ENCODE measurements at places on chromosomes 5 and 9.

DNA sequence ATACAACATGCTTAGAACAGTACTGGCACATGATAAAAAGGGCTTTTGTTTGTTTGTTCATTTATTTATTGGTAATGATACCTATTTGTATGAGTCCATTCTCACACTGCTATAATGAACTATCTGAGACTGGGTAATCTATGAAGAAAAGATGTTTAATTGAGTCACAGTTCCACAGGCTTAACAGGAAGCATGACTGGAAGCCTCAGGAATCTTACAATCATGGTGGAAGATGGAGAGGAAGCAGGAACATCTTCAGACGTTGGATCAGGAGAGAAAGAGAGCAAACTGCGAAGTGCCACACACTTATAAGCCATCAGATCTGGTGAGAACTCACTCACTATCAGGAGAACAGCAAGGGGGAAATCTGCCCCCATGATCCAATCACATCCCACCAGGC is 847.7 kb downstream of the CDH18 start:
- no peak for DNase-seq

DNA sequence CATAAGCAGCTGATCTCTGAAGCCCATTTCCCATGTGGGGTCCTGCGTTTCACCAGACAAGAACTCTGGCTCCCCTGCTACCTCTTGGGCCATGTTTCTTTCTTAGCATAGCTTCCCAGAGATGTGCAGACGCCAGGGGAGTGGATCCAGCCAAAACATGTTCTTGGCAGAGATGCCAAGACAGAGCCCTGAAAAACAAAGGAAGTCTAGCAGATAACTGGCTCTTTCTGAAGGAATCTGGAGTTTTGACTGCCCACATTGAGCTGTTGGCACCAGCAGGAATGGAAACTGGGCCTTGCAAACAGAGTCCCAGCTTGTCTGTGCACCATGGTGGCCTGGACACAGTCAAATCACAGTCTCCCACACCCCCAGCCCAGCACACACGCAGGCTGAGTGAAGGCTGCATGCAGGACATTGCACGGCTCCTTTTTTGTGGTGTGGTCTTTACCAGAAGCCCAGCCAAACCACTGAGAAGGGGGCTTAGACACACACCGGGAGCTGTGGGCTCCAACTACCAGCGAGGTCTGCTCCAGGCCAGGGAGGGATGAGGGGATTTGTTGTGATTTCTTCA is 114.7 kb downstream of the SNX18 start:
- DNase-seq, result no peak

GRCh38 chr9:129608561-129609481 is 12.1 kb downstream of the C9orf50 start:
- DNase-seq, result no peak

DNA sequence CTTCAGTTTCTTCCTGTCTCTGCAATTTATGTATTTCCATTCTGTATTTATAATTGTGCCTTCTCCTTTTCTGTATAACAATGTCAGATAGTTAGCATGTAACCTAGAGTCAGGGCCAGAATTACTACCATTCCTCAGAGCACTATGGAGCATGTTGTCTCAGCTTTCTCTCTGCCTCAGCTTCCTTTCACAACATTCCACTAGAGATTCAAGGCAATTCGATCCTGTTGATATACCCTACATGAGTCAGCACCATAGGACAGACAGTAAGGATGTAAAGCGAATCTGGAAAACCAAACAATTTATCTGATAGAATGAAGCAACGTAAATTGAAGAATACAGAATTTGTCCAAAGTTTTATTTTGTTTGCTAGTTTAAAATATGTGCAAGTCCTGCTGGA is 728.3 kb upstream of the SEMA6A start:
- DNase-seq, result peak; percentile 35

GRCh38 chr9:70954126-70954525 is 167.3 kb downstream of the TRPM3 start:
- peak; percentile 94 for DNase-seq

DNA sequence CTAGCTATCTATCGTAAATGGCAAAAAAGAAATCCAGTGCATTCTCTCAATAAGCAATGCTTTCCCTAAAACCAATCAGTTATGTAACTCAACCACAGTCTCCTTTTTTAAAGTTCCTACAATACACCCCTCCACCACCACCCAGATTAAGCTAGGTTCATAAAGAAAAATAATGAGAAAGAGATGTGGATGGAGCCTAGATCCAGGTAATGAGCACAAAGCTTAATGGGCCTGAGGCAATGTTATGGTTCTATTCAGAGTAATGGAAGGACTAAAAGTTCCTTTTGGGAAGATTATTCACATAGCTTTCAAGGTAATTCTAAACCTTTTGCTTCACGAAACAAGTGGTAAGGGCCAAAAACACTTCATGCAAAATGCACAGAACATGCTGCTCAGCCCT is 113.5 kb downstream of the MPDZ start:
- no peak for DNase-seq

DNA sequence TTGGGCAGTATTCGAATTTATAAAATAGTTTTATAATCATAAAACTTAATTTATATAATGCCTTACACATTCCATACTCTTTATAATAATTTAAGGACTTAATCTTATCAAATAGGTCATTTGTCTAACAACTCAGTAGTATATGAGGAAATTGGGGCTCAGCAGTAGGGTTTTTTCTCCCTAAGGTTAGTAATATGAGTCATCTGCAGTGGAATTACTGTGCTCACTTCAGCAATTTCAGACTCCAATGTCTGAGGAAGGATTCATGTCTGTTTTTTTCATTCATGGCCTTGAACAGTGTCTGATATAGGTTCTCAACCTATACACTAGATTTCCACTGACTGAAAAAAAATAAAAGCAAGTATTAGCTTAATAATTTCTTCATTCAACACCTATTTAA is 7.4 kb downstream of the DMRTA1 start:
- DNase-seq, result no peak

DNA sequence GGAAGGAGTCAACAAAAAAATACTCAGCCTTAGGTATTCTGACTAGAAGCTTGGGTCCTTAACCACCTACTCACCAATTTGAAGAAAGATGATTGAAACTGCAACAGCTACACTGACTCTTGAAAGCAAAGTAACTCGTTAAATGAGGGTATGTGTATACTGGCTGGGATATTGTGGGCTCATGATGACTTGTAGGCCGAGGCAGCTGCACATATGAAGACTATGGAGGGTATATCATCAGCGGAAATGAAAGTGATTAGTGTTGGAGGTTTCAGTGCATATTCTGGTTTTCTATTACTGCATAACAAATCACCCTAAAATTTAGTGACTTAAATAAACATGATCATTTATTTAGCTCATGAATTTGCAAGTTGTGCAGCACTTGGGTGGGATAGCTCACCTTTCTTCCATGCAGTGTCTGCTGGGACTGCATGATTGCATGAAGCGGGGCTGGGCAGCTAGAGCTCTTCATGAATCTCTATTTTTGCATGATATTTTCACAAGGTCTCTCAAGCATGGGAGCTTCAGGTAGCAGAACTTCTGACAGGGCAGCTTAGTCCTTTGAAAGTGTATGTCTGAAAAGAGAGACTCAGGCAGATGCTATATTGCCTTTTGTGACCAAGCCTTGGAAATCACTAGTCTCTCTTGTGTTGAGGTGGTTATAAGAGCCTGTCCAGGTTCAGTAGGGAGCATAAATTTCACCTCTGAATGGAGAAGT is 96.1 kb upstream of the CDKN2B start:
- no peak for DNase-seq

- DNase-seq, result peak; percentile 41
Measured at GRCh38 chr9:7216004-7216841, 458.4 kb downstream of the KDM4C start.

DNA sequence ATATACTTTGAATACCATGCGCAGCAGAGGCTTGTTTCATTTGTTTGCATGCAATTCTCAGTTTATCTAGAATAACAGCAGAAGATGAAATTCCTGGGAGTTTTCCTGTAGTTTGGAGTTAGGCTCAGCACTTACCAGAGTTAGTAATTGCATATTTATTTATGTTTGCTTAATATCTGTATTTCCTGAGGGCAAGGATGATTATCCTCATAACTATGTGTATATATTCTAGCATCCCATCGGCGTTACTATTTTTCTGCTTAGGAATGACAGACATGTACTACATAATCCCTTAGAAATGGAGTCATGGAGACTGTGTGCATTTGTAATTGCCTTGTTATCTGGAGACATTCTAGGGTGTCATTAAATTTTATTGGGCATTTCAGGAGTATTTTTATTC is 1184.8 kb downstream of the DTWD2 start:
- peak; percentile 90 for DNase-seq

GRCh38 chr5:67612961-67613360 is 416.4 kb upstream of the CD180 start:
- no peak for DNase-seq

DNA sequence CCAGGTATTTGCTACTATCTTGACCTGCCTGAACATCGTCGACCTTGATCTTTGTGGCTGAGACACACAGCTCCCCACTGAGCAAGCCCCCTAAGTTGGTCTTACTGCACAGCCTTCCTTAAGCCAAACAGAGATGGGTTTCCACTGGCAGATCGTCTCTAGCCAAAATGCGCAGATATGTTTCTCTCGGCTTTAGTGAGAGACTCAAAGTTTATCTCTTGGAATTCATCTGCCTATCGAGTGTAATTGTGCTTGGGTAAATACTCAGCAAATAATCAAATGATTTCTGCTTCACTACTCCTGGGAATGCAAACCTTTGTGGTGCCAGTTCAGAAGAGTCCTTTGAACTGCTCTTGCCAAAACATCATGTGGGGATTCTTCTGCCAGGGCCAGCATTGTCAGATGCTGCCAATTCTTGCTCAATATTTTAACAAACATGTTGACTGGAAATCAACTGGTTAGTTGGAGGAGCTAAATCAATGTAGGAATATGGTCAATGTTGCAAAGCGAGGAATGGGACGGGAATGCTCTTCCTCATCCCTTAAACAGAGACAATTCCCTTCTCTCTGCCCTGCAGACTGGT is 141.2 kb upstream of the SLC28A3 start:
- no peak for DNase-seq

- DNase-seq, result no peak
Measured at GRCh38 chr5:43386960-43387362, 25.2 kb downstream of the CCL28 start.

GRCh38 chr5:138962614-138963370 is 87.7 kb upstream of the LRRTM2 start:
- peak; percentile 38 for DNase-seq

DNA sequence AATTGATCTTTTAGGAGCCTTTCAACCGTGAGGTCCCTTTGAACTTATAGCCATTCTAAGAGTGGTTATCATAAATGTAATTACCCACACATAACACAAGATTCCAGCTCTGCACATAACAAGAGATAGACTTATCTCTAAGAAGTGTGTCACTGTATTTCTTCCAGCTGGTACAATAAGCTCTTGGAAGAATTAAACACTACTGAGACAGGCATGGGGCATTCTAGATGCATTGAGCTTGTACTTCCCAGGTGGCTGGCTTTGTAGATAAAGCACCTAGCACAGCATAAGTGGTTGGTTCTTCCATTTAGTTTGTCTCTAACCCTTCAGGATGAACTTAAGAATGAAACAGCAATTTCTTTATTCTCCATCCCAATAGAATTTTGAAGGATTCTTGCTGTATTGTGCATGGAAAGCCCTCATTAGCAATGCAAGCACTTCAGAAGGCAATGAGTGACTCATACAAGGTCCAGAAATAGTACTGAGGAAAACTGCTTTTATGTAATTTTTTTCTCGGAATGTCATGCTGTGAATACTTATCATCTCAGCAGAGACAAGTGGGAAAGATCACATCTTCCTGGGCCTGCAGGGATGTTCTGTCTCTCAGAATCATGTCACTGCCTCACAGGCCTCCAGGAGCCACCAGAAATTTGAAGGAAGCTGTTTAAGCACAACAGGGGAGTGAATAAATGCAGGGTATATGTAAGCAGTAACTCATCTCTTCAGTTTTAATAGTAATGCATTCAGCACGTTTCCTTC is 91.1 kb upstream of the CD180 start:
- DNase-seq, result peak; percentile 84

GRCh38 chr5:91281401-91281800 is 101.7 kb downstream of the ARRDC3 start:
- peak; percentile 85 for DNase-seq

GRCh38 chr5:43298443-43298842 is 14.8 kb downstream of the HMGCS1 start:
- peak; percentile 14 for DNase-seq

DNA sequence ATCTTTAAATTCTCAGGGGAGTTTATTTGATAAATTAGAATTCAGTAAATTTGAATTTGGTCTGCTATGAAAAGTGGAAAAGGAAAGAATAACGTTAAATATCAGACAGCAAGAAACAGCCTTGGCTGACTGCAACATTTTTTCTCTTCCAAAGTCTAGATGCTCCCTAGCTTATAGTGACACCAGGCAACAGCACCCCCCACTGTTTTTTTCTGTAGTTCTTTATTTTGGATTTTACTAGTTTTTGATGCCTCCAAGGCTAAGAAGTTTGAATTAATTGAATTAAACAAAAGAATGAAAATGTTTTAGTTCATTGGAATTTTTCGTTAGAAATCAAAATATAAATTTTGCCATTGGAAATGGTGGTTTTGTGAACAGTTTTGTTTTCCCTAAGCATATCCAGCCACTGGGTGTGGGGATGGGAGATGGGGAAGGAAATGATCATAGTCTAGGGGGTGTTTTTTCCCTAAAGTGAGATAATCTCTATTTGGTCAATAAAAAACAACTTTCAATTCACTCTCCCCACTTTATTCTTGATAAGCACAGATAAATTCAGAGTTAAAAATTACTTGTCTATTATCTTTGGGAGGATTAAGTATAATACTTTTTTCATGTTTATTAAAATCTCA is 199.3 kb upstream of the CD180 start:
- DNase-seq, result no peak

GRCh38 chr5:107979900-107980299 is 309.2 kb upstream of the EFNA5 start:
- DNase-seq, result no peak
